ENCODE measurements at places on chromosomes 1 and 21.
A peak's percentile ranks its signal among the peaks of the same experiment; 100 is the strongest.

- DNase-seq = no peak
These were observed 177.2 kb upstream of the RUNX1 start for GRCh38 chr21:35226328-35226727.

GRCh38 chr21:17613242-17613676 is 558 bp upstream of the BTG3 start:
- DNase-seq = no peak

- DNase-seq = no peak
These were observed 7.3 kb downstream of the CD244 start for GRCh38 chr1:160855181-160855981.

DNA sequence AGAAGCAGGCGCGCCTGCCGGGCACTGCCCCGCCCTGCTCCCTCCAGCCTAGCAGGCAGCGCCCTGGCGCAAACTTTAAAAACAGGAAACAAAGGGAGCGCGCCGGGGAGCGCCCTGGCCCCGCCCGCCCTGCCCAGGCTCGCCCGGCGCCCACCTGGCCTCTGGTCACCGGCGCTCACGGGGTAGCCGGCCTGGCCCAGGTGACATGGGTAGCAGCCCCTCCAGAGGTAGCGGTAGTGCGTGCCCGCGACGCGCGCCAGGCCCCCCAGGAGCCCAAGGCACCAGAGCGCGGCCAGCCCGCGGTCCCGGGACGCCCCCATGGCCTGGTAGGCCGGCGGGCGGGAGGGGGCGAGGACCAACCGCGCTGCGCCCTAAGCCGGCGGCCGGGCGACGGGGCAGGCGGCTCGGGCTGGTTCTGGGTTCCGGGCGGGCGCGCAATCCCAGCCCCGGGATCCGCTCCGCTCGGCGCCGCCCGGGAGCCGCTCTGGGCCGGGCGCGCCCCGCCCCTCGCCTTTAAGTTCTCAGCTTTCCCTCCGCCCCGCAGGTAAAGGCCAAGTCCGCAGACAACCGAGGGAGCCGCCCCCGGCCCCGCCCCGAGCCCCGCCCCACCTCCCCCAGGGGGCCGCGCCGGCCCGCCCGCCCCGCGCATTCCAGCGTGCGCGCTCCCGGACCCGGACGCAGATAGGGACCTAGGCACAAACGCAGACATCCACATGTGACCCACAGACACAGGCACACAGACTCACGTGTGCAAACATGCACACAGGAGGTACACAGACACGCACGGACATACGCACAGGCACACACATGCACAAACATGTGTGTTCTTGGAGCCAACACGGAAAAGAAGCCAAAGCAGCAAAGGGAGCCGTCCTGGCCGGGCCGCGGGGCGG is 76.7 kb downstream of the ARHGEF16 start:
- peak; percentile 40 for DNase-seq

GRCh38 chr1:213250041-213250440 is 199.0 kb downstream of the RPS6KC1 start:
- no peak for DNase-seq

DNA sequence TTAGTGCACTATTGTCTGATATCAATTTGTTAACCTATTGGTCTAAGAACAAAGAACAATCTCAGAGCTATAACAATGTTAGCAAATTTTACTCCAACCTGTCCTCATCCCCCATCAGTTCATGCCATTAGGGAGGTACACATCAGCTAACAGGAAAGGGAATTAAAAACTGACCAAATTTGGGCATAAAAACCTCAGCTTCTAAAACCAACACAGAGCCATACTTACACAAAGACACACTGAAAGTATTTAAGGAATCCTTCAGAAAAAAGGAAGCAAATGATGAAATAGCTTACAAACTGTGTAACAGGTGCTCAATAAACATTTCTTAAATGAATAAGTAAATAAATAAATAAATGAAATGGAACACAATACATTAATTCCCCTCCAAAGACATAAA is 89.2 kb downstream of the TTLL7 start:
- DNase-seq = no peak

GRCh38 chr1:234897390-234897749 is 231.3 kb downstream of the TOMM20 start:
- DNase-seq = no peak

GRCh38 chr1:92910081-92910480 is 51.2 kb downstream of the DIPK1A start:
- no peak for DNase-seq

GRCh38 chr21:45034556-45035476 is 39.6 kb upstream of the ADARB1 start:
- DNase-seq = no peak

DNA sequence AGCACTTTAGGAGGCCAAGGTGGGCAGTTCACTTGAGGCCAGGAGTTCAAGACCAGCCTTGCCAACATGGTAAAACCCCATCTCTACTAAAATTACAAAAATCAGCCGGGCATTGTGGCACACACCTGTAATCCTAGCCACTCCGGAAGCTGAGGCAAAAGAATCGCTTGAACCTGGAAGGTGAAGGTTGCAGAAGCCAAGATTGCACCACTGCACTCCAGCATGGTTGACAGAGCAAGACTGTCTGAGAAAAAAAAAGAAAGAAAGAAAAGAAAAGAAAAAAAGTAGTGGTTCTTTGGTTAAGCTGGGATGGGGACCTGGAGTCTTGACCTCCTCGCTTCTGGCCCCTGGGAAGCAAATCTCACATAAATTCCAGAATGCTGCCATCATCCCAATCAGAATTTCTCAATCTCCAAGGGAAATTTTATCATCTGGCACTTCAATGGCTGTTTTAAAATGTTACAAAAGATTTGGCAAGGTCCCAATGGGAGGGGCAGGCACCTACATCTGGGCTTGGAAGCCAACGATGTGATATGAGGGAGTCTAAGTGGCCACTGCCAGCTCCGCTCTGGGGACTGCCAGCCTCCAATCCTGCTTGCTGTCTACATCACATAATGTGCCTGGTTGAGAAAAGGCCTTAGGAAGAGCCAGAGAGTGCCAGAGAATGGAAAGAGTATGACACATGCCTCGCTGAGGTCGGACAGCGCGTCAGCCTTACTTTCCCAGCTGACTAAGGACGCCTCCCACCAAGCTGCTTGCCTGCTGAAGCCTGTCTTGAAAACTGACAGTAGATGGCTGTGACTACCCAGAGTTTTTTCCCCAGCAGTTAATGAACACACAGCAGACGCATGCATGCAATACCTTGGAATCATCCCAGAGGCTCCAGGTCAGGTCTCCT is 42.1 kb upstream of the SRP9 start:
- DNase-seq = no peak

DNA sequence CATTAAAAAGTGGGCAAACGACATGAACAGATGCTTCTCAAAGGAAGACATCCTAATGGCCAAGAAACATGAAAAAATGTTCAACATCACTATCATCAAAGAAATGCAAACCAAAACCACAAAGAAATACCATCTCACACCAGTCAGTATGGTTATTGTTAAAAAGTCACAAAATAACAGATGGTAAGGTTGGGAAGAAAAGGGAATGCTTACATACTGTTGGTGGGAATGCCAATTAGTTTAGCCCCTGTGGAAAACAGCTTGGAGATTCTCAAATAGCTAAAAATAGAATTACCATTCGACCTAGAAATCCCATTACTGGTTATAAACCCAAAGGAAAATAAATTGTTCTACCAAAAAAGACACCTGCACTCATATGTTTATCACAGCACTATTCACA is 369.4 kb downstream of the KCNH1 start:
- DNase-seq = no peak

DNA sequence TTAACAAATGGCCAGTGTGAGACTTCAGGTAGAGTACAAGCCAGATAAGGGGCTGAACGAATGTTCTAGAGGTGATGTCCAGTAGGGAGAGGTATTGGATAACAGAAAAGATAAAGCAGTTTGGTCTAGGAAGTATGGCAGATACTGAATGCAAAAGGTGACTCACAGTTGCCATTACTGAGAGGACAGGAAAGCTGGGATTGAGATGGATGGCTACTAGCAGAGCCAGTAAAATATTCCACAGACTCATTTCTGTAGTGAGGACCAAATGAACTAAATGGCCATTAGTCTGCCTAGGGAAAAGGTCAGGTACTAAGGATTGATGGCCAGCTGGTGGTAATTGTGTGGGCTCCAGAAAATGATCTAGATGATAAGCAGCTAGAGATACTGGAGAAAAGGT is 11.5 kb downstream of the MACO1 start:
- DNase-seq = no peak

- DNase-seq = no peak
These were observed 902.1 kb downstream of the MRPL39 start for GRCh38 chr21:24705201-24705600.

DNA sequence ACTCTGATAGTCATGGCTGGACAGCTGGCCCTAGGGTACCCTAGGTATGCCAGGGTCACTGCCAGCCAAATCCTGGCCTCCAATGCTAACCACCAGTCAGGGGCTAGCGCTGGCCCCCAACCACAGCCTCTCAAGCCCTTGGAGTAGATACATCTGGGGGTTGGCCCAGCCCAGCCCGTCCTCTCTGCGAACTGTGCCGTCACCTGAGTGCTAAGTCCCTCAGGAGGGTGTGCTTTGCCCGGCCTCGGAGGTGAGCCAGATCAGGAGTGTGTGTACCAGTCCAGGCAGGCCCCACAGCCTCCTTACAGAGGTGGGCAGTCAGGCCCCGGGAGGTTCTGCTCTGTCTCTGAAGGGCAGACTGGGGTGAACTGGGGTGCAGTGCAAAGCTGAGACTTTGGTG is 34.0 kb upstream of the DISP3 start:
- DNase-seq = no peak

GRCh38 chr21:43895196-43895595 is 30.2 kb downstream of the AGPAT3 start:
- DNase-seq = no peak

DNA sequence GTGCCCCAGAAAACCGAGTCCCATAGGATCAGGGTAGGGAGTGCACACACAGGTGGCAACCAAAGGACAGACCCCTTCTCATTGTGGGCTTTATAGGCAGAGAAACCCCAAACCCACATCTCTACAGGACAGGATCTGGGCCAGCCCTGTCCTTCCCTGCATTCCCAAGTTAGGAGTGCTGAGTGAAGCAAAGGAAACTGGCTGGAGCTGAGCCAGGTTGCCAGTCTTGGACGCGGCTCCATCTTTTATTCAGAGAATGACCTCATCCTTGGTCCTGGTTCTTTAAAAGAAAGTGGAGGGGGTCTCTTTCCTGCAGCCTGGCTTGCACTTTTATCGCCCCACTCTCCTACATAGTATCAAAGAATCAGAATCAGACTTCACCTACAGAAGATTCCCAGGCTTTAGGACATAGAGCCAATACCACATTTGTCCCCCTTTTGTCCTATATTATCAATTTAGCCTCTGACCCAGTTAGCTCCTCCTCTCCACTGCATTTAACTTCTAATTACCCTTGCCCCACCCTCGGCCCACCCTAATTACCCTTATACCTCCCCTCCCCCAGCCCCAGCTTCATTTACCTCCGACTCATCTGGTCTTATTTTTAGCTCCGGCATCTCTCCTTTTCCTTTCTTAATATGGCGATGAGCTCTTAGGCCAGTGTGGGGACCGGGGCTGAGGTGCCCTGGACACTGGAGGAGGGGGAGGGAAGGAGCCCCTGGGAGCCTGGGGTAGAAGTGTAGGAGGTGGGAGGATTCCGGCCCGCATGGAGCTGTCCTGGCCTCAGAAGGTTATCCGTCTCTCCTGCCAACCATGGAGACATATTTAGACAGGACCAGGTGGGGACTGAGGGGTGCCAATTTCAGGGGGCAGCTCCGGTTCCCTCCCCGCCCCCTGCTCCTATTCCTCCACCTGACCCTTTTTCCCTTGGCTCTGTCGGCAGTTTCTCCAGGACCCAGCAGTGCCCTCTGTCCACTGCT is at the start of gene CASQ1:
TSS of gene CASQ1 (plus strand) at position 927 of the 977 bp plus-strand sequence. CDS start 177 bp downstream, outside the sequence.
- DNase-seq = no peak

- DNase-seq = no peak
These were observed 544.4 kb downstream of the PLPP3 start for GRCh38 chr1:56034847-56035481.

DNA sequence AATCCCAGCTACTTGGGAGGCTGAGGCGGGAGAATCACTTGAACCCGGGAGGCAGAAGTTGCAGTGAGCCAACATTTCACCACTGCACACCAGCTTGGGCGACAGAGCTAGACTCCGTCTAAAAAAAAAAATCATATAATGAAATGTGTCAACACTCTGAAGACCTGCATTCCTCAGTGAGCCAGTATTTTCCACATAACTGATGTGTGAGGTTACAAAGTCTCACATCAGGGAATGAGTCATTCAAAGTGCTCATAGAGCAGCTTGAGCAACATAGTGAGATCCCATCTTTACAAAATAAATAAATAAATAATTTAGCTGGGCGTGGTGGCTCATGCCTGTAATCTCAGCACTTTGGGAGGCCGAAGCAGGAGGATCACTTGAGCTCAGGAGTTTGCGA is 65.5 kb downstream of the CASZ1 start:
- DNase-seq = no peak

- no peak for DNase-seq
These were observed 153.0 kb upstream of the WNT4 start for GRCh38 chr1:22295856-22296255.

DNA sequence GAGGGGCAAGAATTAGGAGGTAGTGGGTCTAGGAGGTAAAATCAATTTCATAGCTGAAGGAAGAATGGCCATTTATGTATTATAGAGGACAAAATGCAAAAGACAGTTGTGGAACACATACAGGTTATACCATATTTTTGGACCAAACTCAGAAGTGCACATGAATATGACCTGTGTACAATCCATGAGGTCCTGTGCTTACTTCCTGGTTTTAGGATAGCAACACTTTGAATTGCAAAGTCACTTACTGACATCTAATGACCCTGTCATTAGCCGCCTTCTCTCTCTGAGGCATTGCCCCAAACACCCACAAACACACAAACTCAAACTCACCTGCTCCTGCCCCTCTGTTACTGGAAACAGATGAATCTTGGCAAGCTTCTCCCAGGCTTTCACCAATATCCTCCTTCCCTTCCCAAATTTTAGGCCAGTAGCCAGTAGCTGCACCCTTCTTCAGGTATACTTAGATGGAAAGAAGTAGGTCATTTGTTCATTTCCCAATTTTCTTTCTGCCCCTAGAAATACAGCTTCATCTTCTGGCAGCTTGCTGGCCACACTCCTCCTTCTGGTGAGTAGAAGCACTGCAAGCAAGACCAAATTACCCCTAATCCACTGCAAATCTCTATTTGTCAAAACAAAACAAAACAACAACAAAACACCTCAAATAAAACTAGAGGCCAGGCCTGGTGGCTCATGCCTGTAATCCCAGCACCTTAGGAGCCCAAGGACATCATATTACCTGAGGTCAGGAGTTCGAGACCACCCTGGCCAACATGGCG is 13.7 kb upstream of the RPL5 start:
- peak; percentile 22 for DNase-seq

DNA sequence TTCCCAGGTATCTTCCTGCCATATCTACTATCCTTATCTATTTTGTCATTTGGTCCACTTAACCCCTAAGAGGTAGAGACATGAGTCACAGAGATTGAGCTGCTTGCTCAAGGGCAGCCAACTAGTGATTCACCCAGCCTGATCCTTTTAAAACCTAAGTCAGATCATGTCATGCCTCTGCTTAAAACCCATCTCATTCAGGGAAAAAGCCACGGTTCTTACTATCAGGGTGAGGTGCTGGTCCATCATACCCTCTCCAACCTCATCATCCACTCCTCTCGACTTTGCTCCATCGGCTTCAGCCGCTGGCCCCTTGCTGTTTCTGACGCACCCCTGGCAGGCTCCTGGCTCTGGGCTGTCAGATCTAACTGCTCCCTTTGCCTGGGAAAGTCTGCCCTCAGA is 14.4 kb upstream of the PPP1R15B start:
- DNase-seq = no peak
